ENCODE measurements at places on chromosomes 7 and 10.

DNA sequence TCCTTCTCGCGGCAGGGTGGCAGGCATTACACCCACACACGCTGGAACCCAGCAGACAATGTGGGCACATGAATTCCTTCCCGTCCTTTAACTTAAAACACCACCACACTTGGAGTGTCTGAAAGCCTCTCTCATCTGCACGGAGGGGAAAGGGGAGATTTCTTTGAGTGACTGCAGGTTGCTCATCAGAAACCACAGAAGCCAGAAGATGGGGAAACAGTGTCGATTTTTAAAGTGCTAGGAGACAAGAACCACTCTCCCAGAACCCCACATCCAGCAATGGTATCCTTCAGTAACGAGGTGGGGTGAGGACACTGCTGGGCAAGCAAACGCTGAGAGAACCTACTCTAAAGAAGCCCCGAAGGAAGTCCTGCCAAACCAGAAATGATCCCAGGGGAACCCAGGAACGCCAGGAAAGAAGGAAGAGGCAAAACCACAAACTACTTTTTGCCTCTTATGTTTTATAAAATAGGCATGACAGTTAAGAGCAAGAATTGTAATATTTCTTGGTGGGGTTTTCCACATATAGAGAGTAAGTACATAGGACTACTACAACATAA, 254.3 kb downstream of the ELFN1 start:
- no peak for DNase-seq

DNA sequence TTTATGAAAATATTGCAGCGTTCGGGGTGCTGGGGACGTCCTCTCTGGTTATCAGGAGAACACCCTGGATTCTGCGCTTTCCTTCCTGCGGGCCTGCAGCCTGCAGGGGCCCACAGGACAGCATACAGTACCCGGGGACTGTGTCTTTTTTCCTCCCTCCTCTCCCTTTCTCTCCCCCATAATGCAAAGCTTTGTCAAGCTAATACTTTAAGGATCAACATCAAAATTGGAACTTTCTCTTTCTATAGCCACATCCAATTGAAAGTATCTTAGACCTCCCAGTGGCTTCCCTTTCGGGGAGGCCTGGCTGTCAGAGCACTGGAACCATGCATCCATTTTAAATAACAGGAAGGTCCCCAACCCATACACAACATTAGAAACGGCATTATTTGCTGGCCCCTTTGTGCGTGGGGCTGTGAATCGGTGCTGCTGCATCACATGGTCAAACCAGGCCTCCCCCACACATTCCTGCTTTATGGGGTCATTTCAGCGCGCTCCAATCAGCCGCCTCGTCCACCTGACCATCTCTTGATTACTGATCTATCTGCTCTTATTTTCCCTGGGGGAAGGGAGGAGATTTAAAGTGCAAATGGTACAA, 505.1 kb downstream of the DNAJB6 start:
- no peak for DNase-seq

DNA sequence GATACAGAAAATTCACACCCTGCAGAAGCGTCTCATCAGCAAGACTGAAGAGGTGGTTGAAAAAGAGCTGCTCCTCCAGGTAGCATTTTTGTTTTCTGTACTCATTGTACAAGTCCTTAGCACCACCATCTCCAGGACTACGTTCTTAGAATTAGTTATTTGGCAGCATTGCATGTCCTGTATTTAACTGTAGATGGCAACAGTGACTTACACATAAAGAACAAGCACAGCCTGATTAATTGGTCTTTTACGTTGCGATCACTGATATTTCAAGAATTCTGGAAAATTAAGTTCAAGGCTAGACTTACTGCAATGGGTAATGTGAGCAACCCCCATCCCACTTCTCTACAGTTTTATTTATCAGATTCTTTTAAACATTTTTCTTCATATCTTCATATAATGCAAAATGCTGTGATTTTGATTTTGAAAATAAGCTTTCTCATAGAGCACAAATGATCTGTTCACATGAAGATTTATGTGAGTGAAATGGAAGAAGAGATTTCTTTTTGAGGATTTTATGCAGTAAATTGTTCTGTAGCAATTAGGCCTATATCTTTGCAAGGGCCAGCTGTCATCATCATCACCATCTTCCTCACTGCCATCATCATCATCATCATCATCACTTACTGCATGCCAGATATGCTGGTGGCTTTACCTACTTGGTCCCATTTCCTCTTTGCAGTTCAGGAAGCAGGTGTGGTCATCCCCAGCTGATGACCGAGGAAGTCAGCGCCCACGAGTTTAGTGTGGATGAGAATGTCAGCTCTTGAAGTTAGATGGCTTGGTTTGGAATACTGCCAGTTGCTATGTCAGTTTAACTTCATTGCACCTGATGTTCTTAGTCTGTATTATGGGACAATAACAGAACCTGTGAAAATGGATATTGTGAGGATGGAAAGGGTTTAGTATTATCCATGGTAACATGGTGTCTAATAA, 53.4 kb downstream of the CFAP58 start:
- peak; percentile 14 for DNase-seq

- DNase-seq: no peak
These were observed 49.8 kb upstream of the SRRM3 start for GRCh38 chr7:76151932-76152331.

- DNase-seq: no peak
These were observed 54.0 kb downstream of the ANK3 start for GRCh38 chr10:60335708-60336107.

DNA sequence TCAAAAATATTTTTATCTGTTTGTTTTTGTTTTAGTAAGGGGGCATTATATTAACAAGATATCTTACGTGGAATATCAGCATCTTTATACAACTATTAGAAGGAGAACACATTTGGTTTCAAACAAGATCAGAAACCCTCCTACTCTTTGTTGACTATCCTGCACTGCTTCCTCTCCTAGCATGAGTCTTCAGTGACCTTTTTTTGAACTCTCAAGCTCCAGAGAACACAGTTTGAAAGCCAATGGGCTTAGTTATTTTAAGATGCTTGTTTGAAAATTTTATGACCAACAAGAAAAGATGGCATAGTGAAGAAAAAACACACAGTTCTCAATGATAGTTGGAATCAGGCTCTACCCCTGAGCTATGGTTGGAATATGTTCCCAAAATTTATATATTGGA, 37.2 kb upstream of the RTKN2 start:
- no peak for DNase-seq

DNA sequence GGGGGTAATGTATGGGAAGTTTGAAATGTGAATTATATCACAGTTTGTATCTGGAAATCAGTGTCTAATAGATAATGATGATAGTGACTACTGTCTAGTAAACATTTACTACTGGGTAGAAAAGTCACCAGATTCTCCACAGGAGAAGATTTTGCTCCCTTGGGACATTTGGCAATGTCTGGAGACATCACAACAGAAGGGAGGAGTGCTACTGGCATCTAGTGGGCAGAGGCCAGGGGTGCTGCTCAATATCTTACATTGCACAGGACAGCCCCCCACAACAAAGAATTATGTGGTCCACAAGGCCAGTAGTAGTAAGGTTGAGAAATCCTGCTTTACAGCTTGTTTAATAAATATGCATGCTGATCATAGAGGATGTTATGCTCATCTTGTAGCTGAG, 92.3 kb upstream of the PRPS1L1 start:
- no peak for DNase-seq

- DNase-seq: no peak
These were observed 270.7 kb downstream of the ADRA2A start for GRCh38 chr10:111347386-111348013.

- DNase-seq: peak; percentile 51
These were observed 298.6 kb upstream of the AKR1E2 start for GRCh38 chr10:4527281-4527970.

GRCh38 chr10:70677016-70677415, 4.7 kb downstream of the ADAMTS14 start:
- no peak for DNase-seq

DNA sequence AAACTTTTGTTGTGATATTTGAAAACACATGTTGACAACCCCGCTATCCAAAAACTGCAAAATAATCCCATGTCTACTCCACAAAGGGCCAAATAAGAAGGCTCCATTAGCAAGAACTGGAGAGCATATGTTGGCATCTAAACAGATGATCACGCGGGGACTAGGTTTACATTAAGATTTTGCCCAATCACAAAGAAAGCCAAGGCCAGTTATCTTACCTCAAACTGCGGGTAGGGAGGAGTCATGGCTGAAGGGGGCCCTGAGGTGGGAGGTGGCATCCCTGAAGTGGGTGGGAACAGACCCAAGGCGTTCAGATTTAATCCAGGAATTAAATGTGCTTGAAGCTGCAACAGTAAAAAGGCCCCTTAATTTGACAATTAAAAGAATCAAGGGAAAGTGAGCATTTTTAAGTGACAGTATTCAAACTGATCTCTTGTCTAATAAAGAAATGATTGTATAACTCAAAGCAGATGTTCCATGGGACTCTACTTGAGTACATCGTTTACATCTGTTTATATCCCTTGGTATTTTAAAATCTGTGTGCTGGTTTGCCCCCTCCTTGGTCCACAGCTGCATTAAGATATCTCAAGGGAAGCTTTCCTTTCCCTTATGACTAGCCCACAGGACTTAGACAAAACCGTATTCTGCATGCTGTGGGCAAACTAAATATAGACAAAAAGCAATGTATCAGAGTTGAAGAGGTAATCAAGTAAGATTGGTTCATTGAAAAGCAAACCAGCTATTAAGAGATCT, 42.9 kb downstream of the MALSU1 start:
- DNase-seq: no peak

- DNase-seq: no peak
These were observed 415.0 kb downstream of the PARD3 start for GRCh38 chr10:34400075-34400474.

DNA sequence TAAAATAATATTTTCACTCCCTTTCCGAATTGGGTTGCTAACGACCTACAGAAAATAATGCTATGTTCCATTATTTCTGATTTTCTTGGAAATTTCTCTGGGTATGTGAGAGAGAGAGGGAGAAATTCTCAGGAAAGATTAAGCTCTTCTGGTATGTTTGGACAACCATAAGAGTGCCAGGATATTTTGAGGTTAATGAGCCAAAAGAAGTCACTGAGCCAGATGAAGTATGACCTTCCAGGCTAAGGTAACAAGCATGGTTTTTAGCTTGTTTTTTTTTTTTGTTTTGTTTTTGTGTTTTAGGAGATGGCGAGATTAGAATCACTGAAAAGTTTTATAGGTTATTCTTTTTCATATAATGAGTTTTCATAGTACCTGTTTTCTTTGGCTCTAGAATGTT, 171.0 kb upstream of the FOXP2 start:
- DNase-seq: no peak

DNA sequence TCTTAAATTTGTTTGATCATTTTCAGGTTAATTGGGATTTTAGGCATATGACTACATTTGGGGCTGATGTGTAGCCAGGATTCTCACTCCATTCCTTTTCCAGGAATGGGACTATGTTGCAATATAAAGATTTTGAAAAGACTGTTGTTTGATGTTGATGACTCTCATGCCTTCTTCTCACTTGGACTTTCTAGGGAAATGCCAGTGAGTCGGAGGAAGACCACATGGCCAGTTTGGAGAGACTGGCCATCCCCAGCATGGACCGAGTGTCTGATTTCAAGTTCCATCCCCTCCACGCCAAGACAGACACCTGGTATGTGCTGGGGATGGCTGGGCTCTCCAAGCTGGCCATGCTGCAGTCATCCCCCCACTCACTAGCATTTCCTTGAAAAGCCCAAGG, 5.5 kb downstream of the IGFBP3 start:
- DNase-seq: no peak

DNA sequence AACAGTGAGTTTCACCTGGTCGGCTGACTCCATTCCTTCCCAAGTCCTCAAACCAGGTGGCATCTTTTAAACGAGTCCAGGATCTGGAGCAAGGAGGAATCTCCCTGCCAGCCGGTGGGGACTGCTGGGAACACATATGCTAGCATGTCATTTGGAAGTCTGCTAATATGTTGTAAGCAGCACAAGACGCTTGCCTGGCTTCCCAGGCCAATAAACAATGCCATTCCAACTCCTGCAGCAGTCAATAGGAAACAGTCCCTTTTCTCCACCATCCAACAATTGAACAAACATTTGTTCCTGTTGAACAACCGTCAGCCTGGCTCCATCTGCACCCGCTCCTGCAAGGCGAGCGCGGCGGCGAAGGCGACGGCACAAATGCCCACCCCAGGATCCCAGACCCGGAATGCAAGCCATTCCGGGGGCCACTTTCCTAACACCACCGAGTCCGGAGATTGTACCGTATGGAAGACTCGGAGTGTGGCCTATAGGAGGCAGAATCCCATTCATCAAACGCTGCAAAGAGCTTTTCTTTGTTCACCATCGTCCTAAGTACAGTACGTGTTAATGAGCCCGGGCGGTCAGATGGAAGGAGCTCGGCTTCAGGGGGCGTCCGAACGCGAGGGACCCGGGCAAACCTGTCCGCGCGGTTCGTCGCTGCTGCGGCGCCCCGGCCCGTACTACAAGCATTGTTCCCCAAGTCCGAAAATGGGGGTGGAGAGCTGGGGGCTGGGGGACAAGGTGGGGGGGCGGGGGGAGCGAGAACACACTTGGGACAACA, 1.6 kb downstream of the FAM53B start:
- no peak for DNase-seq

GRCh38 chr10:31838709-31839108, 89.9 kb downstream of the ARHGAP12 start:
- DNase-seq: no peak

DNA sequence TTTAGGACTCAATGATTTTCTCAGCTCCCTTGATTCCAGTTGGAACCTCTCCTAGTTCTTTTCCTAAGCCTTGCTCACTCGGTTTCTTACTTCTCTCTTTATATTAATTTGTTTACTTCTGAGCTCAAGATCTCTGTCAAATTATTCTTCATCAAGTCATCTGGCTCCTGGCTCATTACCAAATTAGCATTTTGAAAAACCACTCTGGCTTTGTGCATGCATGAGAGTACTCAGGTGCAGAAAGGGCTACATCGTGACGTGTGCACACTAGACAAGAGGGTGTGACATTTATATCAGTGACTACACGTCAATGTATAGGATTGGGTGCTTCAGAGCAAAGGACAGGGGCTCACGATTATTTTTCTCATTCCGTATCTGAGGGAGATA, 645.7 kb upstream of the DPP6 start:
- DNase-seq: no peak

DNA sequence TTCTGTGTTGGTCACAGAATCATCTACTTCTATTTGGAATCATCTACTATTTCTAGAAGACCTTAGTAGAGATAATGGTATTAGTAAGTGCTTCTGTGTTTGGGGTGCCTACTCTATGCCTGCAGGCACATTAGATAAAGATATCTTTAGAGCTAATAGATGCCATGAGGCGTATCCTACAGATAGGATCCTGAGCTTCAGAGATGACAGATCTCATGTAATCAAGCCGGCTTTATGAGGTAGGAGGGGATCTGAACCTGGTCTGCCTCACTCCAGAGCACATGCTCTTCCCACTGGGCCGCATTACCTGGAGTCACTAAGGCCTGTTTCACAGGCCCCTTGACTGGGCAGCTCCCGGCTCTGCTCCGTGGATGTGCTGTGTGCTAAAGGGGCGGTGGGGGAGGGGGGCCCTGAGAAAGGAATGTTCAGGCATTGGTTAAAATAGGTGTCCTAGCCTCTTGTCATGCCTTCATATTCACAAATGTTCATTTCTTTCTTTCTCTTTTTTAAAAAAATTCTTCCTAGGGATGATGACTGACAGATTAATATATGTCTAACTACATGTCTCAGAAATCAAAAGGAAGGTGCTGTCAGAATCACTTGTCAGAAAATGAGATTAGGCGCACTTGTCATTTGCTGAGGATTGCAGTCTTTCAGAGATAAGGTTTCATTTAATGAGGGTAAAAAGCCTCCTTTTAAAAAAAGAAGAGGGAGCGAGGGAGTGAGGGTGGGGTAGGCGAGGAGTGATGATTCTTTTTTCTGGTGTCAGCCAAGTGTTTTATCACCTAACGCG, 458.0 kb upstream of the GALNT17 start:
- no peak for DNase-seq
